ENCODE measurements at places on chromosomes 7 and 10.

- peaks cover 32% of the 10 kb centered on the region for H3K4me1 ChIP-seq
- no peaks in the 10 kb centered on the region for H3K27me3 ChIP-seq
- no peak overlapping the region for H3K4me3 ChIP-seq
- peaks cover 6% of the 10 kb centered on the region for H3K36me3 ChIP-seq
These were observed 1.9 kb upstream of the BTBD16 start for GRCh38 chr10:122269059-122269687.

DNA sequence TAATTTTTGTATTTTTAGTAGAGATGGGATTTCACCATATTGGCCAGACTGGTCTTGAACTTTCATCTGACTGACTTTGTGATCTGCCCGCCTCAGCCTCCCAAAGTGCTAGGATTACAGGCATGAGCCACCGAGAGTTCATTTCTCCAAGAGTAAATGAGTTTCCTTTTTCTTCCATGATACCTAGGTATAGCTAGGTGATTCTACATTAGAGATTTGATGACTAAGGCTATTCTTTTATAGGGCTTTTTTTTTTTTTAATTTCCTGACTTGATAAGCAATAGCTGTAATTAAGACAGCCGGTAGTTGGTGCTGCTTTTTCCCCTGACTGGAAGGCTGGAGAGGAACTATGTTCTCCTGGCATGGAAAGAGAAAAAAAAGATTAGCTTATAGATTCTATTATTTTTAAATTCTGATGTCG, 3.3 kb downstream of the PTPN12 start:
- H3K36me3 ChIP-seq: peaks cover 52% of the 10 kb centered on the region
- no peaks in the 10 kb centered on the region for H3K27me3 ChIP-seq
- H3K27ac ChIP-seq: peak overlapping the region; percentile 95
- H3K4me3 ChIP-seq: peak overlapping the region; percentile 86

GRCh38 chr10:5268743-5269142, 72.1 kb downstream of the AKR1C4 start:
- no peak overlapping the region for H3K4me3 ChIP-seq
- H3K4me1 ChIP-seq: peaks cover 26% of the 10 kb centered on the region
- H3K27ac ChIP-seq: no peak overlapping the region

GRCh38 chr10:4755286-4755989, 70.6 kb upstream of the AKR1E2 start:
- H3K27me3 ChIP-seq: no peaks in the 10 kb centered on the region
- H3K4me1 ChIP-seq: peaks cover 37% of the 10 kb centered on the region
- no peak overlapping the region for H3K4me3 ChIP-seq
- DNase-seq: no peak
- peaks cover 25% of the 10 kb centered on the region for H3K36me3 ChIP-seq

GRCh38 chr7:103031781-103032180, 42.8 kb downstream of the FBXL13 start:
- no peak for DNase-seq
- no peak overlapping the region for H3K4me3 ChIP-seq
- no peaks in the 10 kb centered on the region for H3K27me3 ChIP-seq
- no peaks in the 10 kb centered on the region for H3K36me3 ChIP-seq

DNA sequence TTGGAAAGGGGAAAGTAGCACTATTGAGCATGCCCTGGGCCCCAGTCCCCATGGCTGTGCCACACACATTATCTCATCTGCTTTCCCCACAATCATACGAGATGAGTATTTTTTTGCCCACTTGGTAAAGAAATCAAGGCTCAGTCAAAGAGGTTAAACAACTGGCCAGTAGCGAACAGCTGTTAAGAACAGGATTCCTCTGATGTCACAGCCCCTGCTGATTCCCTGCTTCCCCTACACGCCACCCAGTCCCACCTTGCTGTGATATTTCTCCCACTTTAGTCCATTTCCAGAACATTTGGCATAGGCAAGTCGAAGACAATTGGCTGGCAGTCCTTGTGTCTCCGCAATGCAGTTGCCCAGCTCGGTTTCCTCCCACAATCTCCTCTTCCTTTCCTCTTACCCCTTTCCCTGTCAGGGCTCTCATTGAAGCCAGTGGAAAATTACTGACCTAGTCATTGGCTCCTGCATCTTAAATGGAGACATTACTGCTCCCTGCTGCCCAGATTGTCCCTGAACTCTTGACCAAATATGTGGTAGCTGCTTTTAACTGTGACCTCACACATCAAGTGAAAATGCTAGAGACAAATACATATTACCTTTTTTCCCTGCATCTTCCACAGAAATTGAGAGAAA, 56.5 kb upstream of the EEPD1 start:
- H3K27me3 ChIP-seq: no peaks in the 10 kb centered on the region
- no peak overlapping the region for H3K4me3 ChIP-seq
- no peak for DNase-seq
- H3K27ac ChIP-seq: no peak overlapping the region

DNA sequence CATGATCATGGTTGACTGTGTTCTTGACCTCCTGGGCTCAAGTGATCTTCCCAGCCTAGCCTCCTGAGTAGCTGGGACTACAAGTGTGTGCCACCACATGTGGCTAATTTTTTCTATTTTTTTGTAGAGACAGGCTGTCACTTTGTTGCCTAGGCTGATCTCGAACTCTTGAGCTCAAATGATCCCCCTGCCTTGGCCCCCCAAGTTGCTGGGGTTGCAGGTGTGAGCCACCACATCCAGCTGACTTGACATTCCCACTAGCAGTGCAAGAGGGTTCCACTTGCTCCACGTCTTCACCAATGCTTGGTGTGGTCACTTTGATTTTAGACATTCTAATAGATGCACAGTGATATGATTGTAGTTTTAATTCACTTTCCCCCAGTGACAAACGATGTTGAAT, 25.1 kb downstream of the CYP26A1 start:
- H3K27ac ChIP-seq: no peak overlapping the region
- H3K4me1 ChIP-seq: no peaks in the 10 kb centered on the region
- H3K27me3 ChIP-seq: no peaks in the 10 kb centered on the region
- H3K4me3 ChIP-seq: no peak overlapping the region

DNA sequence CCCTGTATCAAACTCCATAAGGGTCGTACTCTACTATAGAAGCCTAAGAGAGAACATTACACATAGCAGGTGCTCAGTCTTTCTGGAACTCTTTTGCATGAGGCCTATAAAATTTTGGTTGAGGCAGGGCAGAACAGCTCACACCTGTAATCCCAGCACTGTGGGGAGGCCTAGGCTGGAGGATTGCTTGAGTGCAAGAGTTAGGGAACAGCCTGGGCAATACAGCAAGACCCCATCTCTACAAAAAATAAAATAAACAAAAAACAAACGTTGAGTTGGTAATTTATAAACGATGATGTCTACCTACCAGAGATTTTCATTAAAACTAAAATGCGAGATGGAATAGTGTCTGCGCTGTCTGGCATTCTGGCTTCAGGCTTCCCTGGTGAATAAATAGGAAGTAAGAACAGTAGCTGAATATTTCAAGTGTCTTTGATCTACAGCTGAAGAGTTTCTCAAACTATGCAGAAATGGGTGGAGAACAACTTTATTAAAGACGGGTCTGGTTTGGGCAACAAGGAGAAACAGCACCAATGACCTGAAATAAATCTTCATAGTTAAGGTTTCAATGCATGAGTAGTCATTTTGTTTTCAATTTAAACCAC, 774 bp downstream of the PON2 start:
- peaks cover 18% of the 10 kb centered on the region for H3K4me1 ChIP-seq
- no peak for DNase-seq
- peak overlapping the region; percentile 36 for H3K27ac ChIP-seq
- peaks cover 14% of the 10 kb centered on the region for H3K36me3 ChIP-seq
- no peaks in the 10 kb centered on the region for H3K27me3 ChIP-seq

Measured in Calu3 (cell line).